ENCODE measurements at places on chromosomes 2 and 18.

DNA sequence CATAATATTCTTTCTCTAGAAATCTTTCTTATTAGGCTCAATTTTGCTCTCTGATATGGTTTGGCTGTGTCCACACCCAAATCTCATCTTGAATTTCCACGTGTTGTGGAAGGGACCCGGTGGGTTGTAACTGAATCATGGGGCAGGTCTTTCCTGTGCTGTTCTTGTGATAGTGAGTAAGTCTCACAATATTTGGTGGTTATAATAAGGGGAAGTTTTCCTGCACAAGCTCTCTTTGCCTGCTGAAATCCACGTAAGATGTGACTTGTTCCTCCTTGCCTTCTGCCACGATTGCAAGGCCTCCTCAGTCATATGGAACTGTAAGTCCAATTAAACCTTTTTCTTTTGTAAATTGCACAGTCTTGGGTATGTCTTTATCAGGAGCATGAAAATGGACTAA is 73.8 kb downstream of the CAVIN2 start:
- no peak for DNase-seq

DNA sequence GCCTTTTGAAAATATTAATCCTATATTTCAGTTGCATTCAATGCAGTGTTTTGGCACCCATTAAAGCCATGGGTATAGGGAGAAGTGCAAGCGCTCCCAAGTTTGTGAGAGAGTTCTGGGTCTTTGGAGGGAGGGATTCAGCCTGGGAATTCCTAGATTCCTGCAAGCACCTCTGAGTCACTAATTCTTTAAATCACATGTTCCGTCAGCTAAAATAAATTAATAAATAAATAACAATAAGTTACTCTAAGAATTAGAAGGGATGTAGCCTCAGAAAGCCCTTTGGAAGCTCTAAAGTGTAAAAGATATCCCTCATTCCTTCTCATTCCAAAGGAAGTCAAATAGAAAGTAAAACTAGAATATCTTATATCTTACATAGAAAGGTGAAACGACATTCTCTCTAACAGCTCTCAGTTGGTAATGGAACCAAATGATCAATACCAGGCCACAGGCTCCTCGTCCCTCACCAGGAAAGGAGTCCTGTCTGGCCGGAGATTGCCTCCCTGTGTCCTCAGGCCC is 222.4 kb upstream of the RBBP8 start:
- no peak for DNase-seq

DNA sequence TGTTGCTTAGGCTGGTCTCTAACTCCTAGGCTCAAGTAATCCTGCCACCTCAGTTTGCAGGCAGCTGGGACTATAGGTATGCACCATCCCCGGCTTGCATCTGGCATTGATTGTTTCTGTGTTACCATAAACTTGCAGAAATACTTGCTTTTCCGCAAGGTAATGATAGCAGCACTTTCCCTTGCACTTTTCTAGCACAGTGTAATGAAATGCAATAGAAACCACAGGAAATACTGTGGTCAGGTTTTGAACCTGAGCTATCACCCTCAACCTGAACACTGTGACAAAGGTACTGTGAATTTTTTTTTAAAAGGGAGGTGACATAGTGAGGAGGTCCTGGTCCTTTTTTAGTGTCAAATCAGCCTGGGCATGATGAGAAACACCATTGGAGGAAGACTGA is 38.3 kb downstream of the DHRS9 start:
- no peak for DNase-seq

DNA sequence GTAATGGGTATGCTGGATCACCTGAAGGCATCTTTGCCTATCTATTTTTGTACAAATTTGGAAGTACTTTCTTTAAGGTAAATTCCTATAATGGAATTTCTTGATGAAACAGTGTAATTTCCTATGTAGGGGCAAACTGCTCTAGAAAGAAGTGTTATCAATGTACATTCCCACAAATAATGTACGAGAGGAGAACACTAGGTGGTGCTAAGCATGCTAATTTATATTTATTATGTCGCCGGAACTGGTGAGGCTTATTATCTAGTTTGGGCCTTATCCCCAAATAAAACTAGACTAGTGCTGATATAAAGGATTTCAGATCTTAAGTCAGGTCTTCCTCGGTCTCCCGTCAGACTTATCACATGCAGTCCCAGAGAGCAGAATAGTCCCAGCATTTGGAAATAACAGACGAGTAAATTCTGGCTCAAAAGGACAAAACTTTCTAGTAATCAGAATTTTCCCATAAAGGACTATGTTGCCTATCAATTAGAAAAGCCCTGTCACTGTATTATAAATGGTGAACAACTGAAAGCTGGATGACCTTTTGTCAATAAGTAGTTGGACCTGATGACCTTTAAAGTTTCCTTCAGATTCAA is 86.9 kb upstream of the RBBP8 start:
- no peak for DNase-seq

GRCh38 chr2:237864940-237865622 is 5.7 kb downstream of the RAMP1 start:
- DNase-seq, result no peak

GRCh38 chr2:149388120-149388816 is 57.9 kb downstream of the LYPD6 start:
- DNase-seq, result no peak

DNA sequence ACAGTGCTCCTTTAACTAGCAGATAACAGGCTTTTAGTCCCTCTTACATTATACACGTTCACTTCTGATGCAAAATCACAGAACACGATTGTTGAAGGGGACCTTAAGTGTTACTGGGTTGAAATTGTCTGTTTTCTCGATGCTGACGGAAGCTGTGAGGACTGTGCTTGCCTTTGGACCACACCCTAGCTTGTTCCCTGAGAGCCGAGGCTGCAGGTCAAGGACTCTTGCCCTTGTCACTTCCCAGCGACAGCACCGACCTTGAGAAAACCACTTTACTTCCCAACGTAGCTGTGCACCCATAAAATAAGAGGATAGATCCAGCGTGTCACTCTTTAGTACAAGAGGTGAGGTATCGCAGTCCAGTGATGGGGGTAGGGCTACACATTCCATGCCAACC is 701.0 kb downstream of the DCDC2C start:
- DNase-seq, result no peak

GRCh38 chr18:66226782-66227181 is 377.1 kb downstream of the CDH19 start:
- no peak for DNase-seq

DNA sequence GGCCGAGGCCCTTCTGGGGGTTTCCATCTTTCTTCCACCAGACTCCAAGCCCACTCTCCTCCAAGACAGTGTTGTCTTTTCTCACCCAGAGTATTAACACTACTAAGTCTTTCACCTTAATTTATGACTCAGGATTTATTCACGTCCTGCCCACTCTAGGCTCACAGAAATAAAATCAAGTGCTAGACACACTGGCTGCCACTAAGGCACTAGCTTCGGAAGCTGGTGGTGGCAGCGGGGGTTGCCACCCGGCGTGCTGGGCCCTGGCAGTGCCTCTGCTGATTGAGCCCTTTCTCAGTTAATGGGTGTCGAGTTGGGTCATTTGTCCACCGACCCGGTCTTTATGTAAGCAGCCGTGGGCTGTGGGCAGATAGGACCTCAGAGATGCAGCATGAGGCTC is 93.6 kb upstream of the FZD5 start:
- no peak for DNase-seq

- no peak for DNase-seq
Measured at GRCh38 chr2:102120261-102120660, 22.3 kb upstream of the IL1R1 start.

- DNase-seq, result no peak
Measured at GRCh38 chr2:54613794-54614257, 109.6 kb upstream of the EML6 start.

DNA sequence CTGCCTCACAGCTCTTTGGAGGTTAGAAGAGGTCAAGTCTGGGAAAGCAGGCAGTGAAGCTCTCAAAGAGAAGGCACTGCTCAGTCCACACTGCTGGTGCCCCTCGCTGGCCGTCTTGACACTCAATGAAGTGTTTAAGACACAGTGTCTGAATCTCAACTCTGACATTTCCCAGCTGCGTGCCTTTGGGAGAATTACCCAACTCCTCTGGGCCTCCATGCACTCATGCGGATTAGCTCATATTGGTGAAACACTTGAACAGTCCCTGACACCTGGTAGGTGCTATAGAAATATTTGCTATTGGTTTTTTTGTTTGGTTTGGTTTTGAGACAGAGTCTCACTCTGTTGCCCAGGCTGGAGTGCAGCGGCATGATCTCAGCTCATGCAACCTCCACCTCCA is 281.0 kb downstream of the SRBD1 start:
- DNase-seq, result no peak

GRCh38 chr2:157698430-157698829 is 69.8 kb upstream of the ACVR1C start:
- DNase-seq, result no peak

DNA sequence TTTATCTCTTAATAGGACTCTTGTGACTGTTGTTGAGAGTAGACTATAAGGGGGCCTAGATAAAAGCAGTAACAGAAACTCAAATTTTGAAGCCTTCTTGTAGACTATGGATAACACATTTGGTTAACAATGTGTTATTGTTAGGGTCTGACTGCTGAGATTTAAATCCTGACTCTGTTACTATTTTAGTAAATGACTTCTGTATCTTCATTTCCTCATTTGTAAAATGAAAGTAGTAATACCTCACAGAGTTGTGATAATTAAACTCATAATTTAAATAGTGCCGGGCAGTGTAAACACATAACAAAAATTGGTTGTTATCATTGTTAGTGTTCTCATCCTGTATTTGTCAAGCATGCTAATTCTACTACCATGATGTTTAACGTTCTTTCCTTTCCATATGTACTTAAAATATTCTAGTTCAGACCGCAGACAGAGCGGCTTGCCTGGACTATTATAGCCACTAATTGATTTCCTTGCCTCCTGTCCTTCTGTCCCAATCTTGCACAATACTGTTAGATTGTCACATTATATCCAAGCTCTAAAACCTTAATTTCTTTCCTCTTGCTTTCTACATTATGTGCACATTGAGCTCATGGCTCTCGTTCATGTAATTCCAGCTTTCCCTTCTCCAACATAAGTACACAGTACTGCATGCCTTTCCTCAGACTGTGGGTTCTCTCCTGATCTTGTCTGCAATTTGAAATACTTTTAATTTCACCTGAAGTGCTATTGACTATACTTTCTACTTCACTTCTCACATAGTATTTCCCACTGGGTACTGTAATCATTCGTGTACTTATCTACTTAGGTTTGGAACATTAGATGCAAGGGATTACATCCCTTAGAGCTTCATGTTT is 48.4 kb downstream of the RBBP8 start:
- no peak for DNase-seq

DNA sequence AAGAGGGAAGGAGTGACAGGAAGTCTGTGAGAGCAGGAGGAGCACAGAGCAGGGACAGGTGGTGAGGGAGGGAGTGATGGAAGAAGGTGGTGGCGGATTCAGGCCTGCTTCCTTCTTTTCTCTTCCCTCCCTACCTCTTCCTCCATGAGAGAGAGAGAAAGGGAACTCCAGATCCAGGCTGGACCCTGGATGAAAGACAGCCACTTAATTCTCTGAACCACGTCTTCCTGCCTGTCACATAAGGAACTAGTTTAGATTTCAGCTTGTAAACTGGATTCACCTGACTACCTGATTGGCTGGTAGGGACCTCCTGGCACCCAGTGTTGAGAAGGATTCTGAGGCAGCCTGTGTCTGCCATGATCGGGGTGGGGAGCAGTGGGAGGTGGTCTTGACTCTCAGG is 48.9 kb downstream of the PAX8 start:
- no peak for DNase-seq

- no peak for DNase-seq
Measured at GRCh38 chr2:226037526-226037925, 638.0 kb downstream of the NYAP2 start.

GRCh38 chr2:239199041-239199768 is 201.6 kb downstream of the HDAC4 start:
- DNase-seq, result no peak

GRCh38 chr2:120803764-120804335 is 68.2 kb downstream of the GLI2 start:
- DNase-seq, result no peak

DNA sequence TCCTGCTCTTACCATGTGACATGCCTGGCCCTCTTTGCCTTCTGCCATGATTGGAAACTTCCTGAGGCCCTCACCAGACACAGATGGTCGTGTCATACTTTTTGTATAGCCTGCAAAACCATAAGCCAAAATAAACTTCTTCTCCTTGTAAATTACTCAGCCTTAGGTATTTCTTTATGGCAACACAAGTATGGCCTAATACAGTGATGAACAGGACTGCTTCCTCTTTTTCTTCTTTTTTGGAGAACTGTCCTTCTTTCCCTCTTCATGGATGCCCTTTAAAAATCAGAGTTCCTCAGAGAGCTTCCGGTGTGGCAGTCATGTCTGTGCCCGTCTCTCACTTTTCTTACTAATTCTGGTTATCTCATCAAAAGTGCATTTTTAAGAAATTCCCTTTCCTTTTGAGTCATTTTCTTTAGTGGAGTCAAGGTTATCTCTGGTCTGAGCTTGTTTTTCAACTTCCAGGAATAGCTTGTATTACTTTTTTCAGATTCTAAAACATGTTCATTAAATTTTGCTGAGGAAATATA is 9.2 kb upstream of the IL1A start:
- DNase-seq, result no peak

DNA sequence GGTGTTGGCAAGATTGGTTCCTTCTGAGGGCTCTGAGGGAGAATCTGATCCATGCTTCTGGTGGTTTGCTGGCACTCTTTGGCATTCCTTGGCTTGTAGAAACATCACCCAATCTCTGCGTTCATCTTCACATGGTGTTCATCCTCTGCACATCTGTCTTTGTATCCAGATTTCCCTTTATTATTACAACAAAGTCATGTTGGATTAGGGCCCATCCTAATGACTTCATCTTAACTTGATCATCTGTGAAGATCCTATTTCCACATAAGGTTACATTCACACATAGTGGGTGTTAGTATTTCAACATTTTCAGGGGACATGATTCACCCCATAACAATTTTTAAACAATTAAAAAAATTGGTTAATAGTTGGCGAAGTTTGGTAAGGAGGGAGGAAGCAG is 177.4 kb upstream of the CWC22 start:
- DNase-seq, result no peak

- no peak for DNase-seq
Measured at GRCh38 chr2:229633556-229633955, 80.8 kb downstream of the DNER start.

DNA sequence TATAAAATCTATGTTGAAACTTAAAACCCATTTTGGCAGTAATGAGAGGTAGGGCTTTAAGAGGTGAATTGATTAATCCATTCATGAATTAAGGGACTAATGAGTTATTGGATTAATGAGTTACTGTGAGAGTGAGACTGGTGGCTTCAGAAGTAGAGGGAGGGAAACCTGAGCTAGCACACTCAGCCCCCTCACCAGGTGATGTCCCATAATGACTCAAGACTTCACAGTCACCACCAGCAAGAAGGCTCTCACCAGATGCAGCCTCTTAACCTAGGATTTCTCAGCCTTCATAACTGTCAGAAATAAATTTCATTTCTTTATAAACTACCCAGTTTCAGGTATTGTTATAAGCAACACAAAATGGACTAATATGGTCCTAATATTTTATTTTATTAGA is 621.7 kb upstream of the ACVR2A start:
- no peak for DNase-seq

- no peak for DNase-seq
Measured at GRCh38 chr2:204049635-204050034, 113.1 kb downstream of the ICOS start.
